ENCODE measurements at places on chromosomes 16 and 17. TPM values are rescaled to one million over a fixed set of nuclear protein-coding genes. Genes with fewer than 3 reads are reported as not detected.

- no peak for DNase-seq
Measured at GRCh38 chr16:1884889-1885288, 12.9 kb upstream of the MEIOB start.

Gene TMEM114
- not detected for total RNA-seq

Gene KCNJ12
- 1.8 TPM for total RNA-seq

- no peak for DNase-seq
Measured at GRCh38 chr17:30567231-30568116, 90.3 kb downstream of the GOSR1 start.

DNA sequence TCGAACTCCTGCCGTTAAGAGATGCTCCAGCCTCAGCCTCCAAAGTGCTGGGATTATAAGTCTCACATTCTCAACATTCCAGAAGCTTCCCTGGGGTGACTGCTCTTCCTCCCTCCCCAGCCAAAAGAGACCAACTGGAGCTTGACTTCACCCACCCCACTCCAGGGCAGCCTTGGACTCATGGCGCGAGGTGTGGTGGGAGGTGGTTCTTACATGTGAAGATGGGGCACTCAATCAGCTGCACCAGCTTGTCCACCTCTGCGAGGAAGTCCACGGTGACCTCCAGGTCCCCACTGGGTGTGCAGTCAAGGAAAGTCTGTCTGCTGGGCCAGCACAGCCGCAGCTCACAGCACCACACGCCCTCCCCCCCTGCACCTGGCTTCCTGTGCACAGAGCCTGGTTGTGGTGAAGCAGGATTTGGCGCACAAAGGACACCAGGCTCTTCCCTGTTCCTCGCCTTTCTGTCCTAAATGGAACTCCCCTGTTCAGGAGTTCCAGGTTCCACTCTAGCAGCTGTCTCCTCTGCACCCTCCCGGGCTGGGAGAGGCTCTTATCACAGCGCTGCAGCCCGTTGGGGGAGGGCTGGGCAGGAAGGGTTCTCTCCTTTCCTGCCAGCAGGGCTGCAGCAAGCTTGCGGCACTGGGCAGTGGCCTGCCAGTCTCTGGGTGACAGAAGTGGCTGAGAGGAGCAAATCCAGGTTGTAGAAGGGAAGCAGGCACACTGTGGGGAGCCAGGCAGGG lies 9.6 kb upstream of the MTSS2 start:
- DNase-seq: peak; percentile 40

Gene ALOX15
- not detected for total RNA-seq

DNA sequence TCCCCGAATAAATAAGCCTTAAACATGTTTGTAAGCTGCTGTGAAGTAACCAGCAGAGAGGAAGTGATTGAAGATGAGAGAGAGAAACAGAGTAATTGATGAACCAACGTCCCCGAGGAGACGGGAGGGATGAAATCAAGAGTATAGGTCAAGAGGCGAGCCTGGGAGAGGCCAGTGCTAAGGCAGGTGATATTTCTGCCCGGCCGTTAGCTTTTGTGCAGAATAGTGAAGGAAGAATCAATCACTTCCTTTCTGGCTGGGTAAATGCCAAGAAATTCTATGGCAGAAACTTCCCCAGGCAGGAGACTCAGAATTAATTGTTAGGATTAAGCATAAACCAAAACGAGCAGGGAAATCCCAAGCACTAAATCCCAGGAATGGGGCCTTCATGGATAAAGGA lies 273.8 kb downstream of the CDH13 start:
- DNase-seq: no peak

DNA sequence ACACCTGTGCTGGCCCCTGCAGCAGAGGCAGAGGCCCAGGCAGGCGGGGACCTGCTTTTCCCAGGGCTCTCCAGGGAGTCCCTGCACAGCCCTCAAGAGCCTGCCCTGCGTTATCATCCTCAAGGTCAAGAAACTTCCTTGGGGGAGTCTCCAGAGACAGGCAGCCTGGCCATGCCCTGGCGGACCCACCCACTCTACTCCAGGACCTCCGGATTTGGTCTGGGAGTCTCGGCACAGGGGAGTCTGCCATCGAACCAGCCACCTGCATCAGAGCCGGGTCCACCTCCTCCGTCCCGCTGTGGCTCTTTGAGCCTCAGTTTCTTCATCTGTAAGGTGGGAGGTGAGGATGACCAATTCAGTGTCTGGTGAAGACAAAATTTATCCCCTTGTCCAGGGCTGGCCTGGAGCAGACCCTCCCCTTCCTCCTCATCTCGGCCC lies 75.3 kb upstream of the TNRC6C start:
- no peak for DNase-seq

All from neural progenitor cell (in vitro differentiated cells).